ENCODE measurements at places on chromosomes 13 and 19.
A peak's percentile ranks its signal among the peaks of the same experiment; 100 is the strongest.

GRCh38 chr13:79194272-79194671 lies 211.8 kb downstream of the RBM26 start:
- DNase-seq, result no peak

DNA sequence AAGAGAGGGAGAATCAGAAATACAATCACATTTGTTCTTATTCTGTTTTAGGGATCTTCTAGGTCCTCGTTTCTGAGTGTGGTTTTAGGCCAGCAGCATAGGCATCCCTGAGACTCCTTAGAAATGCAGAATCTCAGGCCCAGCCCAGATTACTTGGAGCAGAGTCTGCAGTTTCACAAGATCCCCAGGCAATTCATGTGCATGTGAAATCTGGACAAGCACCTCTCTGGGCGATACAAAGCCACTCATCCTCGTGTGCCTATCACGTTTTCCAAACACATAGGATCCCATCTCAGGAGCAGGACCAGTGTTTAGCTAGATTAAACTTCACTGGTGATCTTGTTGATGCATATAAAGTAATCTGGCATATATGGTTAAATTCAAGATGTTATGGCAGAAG lies 87.2 kb downstream of the KL start:
- DNase-seq, result no peak

GRCh38 chr13:47846886-47847285 lies 154.2 kb downstream of the SUCLA2 start:
- no peak for DNase-seq

DNA sequence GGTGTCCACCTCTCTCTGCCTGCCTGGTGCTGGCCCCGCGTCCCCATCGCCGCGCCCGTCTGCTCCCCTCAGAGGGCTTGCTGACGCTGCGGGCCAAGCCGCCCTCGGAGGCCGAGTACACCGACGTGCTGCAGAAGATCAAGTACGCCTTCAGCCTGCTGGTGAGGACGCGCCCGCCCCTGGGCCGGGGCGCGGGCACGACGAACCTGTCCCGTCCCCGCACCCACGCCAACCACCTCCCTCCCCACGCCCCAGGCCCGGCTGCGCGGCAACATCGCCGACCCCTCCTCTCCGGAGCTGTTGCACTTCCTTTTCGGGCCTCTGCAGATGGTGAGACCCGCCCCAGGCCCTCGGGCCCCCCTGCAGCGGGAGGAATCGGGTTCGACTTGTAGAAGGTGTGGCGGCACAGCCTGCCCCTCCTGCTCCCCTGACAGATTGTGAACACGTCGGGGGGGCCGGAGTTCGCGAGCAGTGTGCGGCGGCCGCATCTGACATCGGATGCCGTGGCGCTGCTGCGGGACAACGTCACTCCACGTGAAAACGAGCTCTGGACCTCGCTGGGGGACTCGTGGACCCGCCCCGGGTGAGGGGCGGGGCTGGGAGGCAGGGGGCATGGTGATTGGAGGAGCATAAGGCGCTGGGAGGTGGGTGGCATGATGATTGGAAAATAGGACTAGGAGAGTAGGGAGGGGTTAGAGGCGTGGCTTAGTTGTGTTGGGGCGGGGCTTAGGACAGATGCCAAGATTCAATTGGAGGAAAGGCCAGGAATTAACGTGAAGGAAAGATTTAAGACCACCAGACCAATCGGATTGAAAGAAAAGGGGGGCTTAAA lies 6.6 kb downstream of the EPS8L1 start:
- no peak for DNase-seq

GRCh38 chr13:66397133-66397532 lies 833.0 kb downstream of the PCDH9 start:
- no peak for DNase-seq

DNA sequence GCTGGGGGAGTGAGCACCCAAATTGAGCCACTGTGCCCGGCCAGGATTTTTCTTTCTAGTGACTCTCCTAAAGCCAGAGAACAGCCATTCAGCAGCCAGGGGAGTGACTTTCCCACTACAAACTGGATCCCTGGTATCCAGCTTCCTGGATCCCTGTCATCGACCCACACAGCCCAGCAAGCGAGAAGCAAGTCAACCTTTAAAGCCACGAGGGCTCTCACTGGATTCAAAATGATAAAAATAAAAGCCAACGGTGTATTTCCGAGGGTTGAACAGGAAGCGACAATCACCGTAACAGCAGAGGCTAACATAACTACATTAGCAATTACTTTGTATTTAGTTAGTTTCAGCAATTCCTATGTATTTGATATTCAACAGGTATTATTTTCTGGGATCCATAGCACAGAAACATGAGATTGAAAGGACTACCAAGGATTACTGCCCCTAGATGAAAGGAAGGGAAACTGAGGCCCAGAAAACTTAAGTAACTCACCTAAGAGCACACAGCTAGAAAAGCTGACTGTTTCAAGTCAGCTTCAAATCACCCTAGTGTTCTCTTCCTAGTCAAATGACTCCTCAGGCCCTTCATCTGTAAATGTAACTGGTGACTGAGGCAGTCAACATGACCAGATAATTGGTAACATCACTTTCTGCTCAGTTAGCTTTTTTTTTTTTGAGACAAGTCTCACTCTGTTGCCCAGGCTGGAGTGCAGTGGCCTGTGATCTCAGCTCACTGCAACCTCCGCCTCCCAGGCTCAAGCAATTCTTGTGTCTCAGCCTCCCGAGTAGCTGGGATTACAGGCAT lies 2.7 kb downstream of the RFX1 start:
- no peak for DNase-seq

DNA sequence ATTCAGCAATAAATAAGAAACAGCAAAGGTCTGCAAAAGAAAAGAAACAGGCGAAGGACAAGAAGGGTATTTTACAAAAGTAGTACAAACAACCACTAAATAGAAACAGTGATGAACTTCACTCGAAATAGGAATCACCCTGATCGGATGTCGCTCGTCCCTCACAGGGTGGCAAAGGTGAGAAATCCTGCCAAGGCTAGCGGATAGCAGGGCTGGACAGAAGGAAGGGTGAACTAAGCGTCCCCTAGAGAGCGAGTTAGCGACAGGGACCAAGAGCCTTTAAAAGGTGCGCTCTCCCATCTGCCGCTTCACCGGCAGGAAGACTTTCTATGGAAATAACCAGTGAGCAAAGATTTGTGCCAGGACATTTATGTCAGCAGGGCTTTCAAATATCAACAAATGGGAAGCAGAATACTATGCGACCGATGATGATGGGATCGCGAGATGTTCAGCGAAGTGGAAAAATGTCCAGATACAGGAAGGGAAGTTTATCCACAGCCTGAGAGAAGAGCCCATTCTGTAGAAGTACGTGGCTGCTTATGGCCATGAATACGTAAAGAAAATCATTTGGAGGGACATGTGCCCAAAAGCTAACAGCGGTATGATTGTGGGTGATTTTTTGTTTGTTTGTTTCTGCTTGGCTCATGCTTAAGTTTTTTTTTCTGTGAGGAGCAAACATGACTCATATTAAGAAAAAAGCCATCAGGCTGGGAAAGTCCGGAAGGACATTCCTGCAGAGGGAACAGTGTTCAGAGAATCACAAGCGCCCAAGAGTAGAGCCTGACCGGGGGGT lies 18.9 kb downstream of the ELAVL1 start:
- peak; percentile 41 for DNase-seq

DNA sequence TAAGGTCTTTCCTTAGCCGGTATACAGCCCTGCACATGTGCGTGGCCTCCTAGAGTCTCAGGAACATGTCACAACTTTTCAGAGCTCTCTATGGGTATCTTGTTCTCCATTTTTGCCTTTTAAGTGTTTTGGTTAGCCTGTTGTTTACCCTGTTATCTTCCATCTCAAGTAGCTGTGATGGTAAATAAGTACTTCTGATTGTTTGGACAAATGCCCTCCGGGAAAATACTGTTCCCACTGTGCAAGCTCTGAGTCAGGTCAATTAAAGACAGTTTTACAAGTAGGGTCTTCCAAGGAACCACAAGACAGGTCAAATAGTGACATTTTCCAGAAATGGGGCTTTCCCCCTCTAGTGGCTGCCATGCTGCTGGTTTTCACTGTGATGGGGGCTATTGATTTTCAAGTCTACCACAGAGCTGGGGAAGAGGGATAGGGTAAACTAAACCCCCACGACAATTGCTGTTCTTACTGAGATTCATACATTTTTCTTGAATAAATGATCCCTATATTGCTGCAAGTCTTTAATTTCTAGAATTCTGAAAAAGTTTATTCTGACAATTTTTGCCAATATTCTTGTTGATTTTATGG lies 109.5 kb downstream of the TM9SF2 start:
- DNase-seq, result no peak

GRCh38 chr13:45206340-45206739 lies 5.5 kb upstream of the KCTD4 start:
- peak; percentile 92 for DNase-seq

DNA sequence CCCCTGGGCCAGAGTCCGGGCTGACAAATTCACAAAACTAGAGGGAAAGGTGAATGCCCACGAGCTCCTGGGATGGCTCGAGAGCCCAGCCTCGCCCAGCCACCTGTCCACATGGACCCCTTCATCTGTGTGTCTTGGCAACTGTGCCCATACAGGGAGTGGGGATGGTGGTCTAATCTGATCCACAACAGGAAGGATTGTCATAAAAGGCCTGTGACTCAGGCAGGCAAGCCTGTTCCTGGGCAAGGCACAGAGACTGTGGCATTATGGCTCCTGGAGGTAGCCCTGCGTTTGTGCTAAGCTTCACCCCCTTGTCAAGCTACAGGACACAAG lies 20.0 kb downstream of the CAPS start:
- DNase-seq, result no peak

DNA sequence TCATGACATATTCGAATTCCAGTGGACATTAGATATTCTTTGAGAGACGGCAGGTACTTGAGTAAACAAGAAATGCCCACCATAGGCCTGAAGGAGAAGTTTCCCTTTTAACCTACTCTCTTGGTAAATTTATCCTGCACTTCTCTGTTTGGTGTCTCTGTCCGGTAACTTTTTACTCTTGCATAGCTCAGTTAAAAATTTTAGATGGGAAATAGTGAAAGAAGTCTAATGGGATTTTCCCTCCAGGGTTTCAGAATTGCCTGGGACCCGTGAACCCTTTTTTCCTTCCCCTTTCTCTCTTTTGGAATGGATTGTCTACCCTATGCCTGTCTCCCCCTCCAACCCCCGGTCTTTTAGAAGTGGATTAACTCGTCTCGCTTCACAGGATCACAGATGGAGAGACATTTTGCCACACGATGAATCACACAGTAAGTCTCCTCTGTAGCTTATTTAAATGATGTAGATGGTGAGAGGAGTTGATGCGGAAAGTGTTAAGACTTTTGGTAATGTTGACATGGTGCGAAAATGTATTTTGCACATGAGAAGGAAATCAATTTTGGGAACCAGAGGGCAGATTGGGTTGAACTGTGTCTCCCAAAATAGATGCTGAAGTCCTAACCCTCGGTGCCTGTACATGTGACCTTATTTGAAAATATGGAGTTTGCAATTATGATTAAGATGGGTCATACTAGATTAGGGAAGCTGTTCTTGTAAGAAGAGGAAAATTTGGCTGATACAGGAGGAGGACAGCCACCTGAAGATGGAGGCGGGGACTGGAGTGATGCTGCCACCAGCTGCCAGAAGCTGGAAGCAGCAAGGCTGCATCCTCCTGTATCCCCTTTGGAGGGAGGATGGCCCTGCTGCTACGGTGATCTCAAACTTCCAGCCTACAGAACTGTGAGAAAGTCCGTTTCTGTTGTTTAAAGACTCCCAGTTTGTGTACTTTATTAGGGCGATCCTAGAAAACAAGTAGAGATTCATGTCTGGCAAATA lies 711 bp upstream of the MIPEP start:
- no peak for DNase-seq

GRCh38 chr13:111283991-111284390 lies 36.5 kb upstream of the TEX29 start:
- no peak for DNase-seq

DNA sequence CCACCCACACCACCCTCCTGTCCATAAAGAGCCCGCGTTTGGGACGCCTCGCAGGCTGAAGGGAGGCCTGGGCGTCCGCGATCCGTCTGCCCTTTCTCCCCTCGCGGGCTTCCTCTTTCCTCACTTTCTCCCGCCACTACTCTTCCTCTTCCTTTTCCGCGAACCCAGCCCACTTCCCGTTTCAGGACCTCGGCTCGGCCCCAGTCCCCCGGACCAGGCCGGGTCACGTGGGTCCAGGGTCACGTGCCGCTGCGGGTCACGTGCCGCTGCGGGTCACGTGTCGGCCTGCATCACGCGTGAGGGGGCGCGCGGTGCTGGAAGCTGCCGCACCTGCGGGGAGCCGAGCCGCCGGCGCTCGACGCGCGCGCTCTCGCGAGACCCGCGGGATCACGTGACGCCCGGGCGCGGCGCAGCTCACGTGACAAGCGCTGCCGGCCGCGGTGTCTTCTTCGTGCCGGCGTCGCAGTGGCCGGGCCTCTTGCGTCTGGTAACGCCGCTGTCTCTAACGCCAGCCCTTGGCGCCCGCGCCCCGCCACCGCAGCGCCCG lies at the start of gene LAMP1:
Gene LAMP1 (plus strand): TSS at position 417 of the 547 bp plus-strand sequence. CDS start 196 bp downstream, outside the sequence.
- DNase-seq, result peak; percentile 87

DNA sequence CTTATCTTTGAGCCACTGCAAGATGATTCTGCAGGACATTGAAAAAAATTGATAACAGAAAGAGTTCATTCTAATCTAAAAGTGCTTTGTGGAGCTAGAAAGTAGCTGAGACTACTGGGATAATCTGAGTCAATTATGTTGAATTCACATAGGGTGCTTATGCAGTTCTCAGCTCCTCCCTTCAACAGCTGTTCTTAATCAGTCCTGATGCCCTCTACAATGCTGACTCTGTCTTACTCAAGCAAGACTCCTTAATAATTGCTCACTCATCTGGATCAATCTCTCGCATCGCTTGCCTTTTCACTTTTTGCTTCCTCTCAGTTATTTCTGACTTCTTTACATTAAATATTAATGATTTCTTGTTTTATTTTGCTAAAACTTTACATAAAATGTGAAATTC lies 182.1 kb downstream of the PCDH17 start:
- no peak for DNase-seq

DNA sequence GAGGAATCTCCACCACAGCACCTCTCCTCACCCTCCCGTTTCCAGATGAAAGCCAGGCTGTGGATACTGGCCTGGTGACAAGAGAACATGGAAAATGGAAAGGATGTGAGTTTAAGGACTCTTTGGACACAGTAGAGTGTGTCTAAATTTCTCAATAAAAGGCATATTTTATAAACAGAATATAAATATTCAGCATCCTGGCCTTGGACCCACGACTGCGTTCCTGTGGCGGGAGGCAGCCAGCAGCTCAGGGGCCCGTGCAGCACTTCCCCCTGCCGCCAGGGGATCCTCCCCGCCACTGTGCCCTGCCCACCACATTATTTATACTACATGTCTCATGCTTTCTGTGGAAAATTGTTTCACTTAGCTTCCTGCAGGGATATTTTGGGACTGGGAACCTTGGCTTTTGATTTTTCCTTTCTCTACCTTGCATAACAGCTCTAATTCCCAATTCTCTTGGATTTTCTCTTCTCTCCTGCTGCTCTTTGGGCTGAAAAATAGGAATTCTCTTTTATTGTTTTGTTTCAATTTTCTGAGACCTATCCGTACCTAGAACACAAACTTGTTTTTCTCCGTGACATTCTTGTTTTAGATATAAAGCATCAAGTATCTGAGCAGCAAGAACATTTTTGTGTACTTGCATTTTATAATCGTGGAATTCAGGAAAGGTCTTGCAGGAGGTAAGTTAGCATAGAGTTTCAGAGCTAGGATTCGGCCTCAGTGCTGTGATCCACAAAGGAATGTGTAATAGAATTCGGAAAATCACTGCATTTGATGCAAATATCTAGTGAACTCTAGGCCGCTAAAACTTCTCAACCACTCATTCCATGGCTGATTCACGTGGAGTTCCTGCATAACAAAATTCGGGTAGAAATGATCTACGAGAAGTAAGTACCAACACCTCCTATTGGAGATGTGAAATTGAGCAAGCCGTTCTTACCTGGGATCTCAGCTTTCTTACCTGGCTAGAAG lies 107.7 kb upstream of the SPATA13 start:
- DNase-seq, result no peak
